ENCODE measurements at places on chromosomes 11 and 22.
A peak's percentile ranks its signal among the peaks of the same experiment; 100 is the strongest.

GRCh38 chr22:31278151-31278621, 14.1 kb downstream of the PIK3IP1 start:
- no peak for DNase-seq

GRCh38 chr11:123729602-123730001, 11.9 kb downstream of the ZNF202 start:
- DNase-seq: no peak

GRCh38 chr11:96538622-96539021, 148.8 kb downstream of the JRKL start:
- DNase-seq: peak; percentile 8

GRCh38 chr11:67705264-67705663, 30.8 kb upstream of the ALDH3B2 start:
- DNase-seq: no peak

DNA sequence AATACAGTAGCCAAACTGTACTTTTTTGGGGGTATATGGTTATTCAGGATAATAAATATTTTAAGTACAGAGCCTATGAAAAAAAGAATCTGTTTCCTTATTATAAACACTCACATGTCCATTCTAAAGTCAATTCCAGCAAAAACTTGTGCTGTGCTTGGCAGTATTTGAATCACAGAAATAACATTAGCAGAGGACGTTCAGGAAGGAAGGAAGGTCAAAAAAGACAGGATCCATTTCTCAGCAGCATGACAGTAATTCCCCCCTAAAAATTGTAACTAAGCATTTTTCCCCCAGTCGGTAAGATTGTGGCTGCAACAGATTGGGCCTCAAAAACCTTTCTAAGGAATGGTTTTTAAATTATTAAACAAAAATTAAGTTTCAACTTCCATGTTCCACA, 124.8 kb downstream of the ATG16L2 start:
- DNase-seq: no peak

GRCh38 chr11:134562196-134562595, 150.2 kb upstream of the B3GAT1 start:
- no peak for DNase-seq

DNA sequence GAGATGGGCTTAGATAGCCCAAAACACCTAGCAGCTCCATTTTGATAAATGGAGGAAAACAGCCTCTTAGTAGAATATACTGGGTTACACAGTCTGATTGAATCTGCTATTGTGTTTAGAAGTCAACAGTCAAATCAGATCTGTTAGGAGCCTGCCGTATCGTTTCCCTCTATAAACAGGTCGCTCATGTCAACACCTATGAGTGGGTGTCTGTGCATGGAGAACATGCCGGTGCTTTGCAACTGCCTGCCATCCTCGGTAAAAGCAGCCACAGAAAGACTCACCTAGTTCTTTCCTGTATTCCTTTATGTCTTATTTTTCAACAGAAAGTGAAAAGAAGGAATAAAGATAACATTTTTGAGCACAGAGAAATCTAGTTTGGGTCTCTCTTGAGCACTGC, 99.4 kb downstream of the ETS1 start:
- DNase-seq: no peak

GRCh38 chr22:28541137-28541536, 138.5 kb downstream of the TTC28 start:
- DNase-seq: no peak

DNA sequence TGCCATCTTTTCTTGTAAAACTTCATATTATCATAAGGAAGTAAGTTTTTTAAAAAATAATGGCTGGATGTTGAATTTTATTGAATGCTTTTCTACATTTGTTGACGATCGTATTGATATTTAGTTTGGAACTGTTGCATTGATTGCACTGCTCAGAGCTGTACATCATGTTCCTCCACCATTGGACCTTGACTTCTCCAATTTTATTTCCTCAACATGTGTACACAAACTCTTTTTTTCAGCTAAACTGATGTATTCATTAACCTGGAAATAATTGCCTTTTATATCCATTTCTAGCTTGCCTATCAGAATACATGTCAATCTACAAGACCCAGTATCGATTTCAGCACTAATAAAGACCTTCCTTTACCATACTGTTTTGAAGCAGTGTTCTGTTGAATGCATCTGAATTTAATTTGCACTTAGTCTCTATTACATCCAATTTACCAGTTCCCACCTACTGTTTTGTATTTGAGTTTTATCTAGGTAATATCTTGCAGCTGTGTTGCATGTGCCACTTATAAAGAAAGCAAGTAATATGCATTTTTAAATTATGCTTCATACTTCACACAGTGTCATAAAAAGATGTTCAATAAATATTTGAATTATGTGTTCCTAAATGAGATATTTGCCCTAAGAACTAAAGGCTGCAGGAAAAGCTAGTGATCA, 5.5 kb downstream of the CEP57 start:
- DNase-seq: no peak

All from fibroblast of skin of back (primary cell).